Diencephalon (tissue), 1 donor: ENCODE measurements at places on chromosomes 1 and 21. TPM values are rescaled to one million over a fixed set of nuclear protein-coding genes. Genes with fewer than 3 reads are reported as not detected.

RAB25 gene
- total RNA-seq = not detected

SHE gene
- total RNA-seq = 2.5 TPM

GDAP2 gene
- 49.1 TPM for total RNA-seq

MTARC1 gene
- total RNA-seq = 9.2 TPM

RAB42 gene
- 3.0 TPM for total RNA-seq

TNFRSF18 gene
- not detected for total RNA-seq

DIRAS3 gene
- 23.1 TPM for total RNA-seq

FBXO28 gene
- total RNA-seq = 48.7 TPM

ZNF697 gene
- 23.8 TPM for total RNA-seq

SERPINC1 gene
- not detected for total RNA-seq

FCRL1 gene
- 0.23 TPM for total RNA-seq
